NCI-H446 treated with DMSO at 0.1 percent for 48 hours (cell line): ENCODE measurements at places on chromosomes 1 and 21.
A peak's percentile ranks its signal among the peaks of the same experiment; 100 is the strongest.

- DNase-seq: peak; percentile 96
Observed at GRCh38 chr1:156852418-156852874, 6.5 kb downstream of the INSRR start.

DNA sequence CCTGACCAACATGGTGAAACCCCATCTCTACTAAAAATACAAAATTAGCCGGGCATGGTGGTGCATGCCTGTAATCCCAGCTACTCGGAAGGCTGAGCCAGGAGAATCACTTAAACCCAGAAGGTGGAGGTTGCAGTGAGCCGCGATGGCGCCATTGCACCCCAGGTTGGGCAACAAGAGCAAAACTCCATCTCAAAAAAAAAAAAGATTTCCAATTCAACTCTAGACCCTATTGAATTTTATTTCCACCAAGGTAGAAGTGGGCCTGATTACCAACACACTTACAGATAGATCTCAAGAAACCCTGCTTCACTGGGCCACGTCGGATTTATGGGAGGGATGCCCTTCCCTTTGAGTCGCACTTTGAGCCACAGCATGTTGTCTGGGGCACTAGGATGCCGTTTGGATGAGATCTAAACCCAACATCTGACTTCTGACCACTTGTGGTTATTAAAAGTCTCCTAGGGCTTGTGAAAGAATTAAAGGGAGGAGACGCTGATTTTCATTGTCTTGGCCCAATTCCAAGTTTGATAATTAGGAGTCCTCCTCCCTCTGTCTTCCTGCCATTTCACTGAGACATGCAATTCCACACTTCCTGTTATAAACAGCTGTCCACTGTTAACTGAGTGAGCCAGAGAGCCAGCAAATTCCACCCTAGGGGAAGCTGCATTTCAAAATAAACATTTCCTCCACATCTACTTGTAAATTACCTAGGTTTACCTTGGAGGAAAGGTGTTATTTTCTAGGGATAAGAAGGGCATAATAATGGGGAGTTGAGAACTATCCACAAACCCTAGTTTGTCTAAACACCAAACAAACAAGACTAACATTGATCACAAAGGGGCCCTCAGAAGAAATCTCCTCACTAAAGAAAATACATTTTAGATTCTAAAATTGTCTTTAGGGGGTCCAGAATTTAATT lies 5.2 kb upstream of the RERE start:
- DNase-seq: peak; percentile 41

DNA sequence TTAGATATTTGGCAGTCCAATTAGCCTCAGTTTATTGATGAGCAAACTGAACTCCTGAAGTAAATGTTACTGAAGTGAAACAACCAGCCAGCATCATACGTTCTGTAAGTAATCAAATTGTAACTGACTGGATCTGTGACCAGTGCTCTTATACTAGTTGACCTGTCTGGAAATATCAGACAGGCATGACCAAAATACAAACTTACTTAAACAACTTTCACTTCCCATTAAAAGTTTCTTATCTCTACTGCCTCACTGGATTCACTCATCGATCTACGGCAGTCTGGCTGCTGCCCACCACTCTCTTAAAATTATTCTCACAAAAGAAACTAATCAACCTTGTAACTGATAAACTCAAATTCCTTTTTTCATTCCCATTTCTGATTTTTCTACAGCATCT lies 56.4 kb downstream of the WDR3 start:
- no peak for DNase-seq

GRCh38 chr21:42991992-42992740 lies 17.8 kb downstream of the PKNOX1 start:
- DNase-seq: no peak

DNA sequence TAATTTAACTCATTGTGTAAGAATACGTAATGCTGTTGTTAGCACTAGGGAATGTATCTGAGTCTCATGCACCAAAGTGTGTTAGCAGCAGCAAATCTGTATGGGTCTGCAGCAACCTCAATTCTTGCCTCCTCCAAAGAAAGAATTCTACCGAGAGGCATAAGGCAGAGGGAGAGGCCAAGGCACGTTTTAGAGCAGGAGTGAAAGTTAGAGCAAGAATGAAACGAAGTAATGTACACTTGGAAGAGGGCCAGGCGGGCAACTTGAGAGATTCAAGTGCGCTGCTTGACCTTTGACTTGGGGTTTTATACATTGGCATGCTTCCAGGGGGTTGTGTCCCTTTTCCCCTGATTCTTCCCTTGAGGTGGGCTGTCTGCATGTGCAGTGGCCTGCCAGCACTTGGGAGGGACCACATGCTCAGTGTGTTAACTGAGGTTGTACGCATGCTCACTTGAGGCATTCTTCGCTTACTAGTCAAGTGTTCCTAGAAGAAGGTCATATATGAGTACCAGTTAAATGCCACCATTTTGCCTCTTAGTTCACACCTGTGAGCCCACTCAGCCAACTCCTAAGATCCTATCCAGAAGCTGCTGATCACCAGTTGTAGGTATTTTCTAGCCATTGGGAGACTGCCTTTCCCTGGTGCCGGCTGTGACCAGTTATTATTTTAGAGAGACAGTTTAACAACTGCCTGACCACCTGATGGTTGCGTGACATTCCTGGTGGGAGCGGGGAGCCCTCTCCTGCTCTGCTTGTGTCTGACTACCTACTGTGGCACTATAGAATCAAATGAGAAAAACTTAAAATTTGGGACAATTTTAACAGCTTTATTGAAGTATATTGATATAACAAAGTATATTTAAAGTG lies 2.7 kb upstream of the CNN3 start:
- DNase-seq: no peak

GRCh38 chr1:204507317-204508105 lies 8.7 kb upstream of the MDM4 start:
- DNase-seq: peak; percentile 70

DNA sequence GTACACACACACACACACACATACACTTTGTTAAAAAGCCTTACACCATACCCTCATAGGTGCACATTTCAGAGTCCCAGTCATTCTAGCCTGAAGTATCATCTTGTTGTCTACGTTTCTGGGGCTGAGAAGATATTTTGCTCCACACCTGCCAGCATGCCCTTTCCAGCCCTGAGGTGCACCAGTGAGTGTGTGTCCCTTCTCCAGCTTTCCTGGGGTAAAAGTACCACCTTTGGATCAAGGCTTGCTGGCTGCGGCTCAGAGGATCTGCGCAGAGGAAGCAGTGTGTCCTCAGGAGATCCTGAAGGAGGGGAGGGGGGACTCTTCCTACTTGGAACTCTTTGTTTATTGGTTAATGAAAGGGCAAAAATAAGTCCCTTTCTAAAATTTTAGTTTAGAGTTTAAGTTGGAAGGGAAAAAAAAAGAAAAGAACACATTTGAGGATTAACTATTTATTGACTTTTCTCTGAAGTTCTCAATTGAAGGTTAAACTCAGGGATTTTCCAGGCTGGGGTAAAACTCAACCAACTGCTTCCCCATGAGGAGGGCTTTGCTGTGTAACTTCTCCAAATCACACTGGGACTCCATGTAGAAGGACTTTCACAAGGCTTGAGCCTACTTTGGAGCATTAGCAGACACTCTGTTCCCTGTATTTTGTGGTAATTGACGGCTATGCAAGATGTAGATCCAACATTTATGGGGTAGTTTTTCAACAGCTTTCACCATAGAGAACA lies 200.3 kb upstream of the SGIP1 start:
- DNase-seq: no peak

DNA sequence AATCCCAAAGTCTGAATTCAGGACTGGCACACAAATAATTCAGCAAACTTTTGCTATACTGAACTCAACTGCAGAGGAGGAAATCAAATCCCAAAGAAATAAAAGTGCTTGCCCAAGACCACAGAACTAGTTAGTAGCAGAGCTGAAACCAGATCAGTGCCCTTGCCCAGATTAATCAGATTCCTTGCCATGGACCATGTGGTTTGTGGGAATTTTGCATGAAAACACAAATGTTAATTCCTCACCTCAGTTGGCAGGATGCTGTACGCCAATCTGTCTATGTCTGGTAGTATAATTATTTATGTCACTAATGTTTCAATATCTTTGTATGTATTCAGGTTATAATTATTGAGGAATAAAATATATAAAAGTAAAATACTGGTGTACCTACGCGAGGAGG lies 173.8 kb downstream of the DAB1 start:
- DNase-seq: no peak

GRCh38 chr1:4880626-4881025 lies 226.2 kb downstream of the AJAP1 start:
- no peak for DNase-seq

DNA sequence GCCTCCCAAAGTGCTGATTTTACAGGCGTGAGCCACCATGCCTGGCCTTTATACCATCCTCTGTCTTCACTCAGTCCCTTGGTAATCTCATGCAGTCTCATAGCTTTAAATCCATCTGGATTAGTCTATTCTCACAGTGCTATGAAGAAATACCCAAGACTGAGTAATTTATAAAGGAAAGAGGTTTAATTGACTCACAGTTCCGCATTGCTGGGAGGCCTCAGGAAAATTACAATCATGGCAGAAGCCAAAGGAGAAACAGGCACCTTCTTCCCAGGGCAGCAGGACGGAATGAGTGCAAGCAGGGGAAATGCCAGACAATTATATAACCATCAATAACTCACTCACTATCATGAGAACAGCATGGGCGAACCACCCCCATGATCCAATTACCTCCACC lies 49.1 kb upstream of the CPLANE2 start:
- no peak for DNase-seq

DNA sequence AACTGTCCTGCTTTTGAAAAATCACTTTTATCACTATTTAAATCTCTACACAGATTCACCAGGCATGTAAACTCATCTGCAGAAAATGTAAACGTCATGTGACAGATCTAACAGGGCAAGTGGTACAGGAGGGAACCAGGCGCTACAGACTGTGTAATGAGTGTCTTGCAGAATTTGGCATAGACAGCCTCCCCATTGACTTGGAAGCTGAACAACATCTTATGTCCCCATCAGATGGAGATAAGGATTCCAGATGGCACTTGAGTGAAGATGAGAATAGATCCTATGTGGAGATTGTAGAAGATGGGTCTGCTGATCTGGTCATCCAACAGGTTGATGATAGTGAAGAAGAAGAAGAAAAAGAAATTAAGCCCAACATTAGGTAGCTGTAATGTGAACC lies 50.3 kb downstream of the ZBTB8OS start:
- DNase-seq: no peak

- no peak for DNase-seq
Observed at GRCh38 chr1:244801246-244801645, 34.2 kb upstream of the COX20 start.

GRCh38 chr1:36467027-36467410 lies 2.8 kb upstream of the MRPS15 start:
- no peak for DNase-seq

DNA sequence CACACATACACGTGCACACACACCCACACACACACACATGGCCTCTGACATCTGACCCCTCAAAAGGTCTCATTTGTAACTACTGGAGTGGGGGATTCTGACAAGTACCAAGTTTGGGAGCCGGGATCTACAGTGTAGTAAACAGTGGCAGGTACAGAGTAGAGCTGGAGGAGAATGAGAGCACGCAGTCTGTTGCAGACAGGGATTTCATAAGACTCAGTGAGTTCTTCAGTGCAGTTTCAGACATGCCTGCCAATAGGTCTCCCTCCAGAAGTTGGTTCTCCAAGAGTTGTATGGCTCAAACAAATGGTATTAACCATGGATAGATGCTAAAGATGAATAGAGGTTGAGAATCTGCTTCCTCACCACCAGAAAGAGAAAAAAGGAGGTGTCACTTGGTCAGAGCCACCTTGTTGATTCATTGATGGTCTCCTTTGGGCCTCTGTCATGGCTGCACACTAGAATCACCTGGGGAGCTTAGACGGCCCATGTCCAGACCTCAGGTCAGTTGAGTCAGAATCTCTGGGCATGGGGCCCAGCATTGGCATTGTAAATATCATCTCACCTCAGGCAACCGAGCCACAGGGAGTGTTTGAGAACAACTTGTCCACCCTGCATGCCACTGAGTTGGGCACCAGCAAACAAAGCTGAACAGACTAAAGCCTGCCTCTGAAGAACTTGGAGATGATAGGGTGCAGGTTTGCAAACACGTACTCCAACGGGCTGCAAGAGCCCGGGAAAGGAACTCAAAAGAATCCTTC lies 122.1 kb downstream of the EDEM3 start:
- no peak for DNase-seq

- DNase-seq: peak; percentile 41
Observed at GRCh38 chr1:170929835-170930554, 5.3 kb upstream of the MROH9 start.

- no peak for DNase-seq
Observed at GRCh38 chr1:58454385-58454784, 92.1 kb downstream of the OMA1 start.

DNA sequence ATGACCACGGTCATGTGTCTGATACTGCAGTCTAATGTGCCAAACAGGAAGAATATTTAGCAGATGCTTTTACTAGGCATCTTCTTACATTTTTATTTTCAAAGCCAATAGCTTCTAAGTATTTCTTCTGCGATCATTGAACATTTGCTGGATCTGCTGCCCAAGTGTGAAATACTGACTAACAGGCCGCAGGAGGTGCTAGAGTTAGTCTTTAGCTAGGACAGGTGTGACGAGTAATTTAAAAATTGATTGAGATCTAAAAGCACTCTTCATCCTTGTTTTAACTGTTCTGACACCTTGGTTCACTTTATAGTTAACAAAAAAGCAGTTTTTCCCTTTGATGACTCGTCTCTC lies 748 bp upstream of the FAM78B start:
- DNase-seq: no peak

DNA sequence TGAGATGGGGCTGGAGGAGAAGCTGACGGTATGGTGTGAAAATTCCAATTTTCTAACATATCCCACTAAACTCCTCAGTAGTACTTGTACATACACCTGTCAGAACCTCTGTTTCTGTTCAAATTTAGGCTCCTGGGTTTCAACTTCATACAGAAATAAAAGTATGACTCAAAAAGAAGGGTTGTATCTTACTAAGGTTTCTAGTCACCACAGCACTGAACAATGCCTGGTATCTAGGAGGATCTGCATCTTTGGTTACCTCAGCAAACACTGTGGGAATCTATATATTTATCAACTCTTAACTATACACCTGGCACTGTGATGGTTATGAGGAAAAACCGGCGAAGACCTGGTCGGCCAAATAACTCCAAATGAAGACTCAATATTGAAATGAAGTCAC lies 13.8 kb downstream of the RBM34 start:
- no peak for DNase-seq

GRCh38 chr1:151693057-151693651 lies 23.4 kb downstream of the CELF3 start:
- DNase-seq: peak; percentile 21

DNA sequence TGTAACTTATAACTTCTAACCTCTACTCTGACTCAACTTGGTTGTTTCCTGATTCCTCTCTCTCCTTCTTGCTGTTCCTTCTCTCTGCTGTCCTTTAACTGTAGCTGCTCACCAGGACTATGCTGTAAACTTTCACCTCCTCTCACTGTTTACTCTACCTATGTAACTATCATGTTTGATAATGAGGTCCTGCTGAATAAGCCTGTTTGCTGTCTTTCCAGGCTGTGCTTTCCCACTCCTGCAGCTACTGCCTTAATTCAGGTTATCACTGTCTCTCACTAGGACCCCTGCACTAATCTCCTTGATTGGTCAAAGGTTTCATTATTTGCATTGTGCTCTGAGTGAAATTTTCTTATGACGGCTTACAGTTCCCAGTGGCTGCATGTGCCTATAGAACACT lies 633.9 kb upstream of the PTBP2 start:
- no peak for DNase-seq

GRCh38 chr1:157803851-157804250 lies 16.1 kb downstream of the FCRL1 start:
- no peak for DNase-seq

- DNase-seq: no peak
Observed at GRCh38 chr1:117017648-117018047, 16.1 kb downstream of the CD101 start.
